ENCODE measurements at places on chromosomes 2 and 18.

- H3K36me3 ChIP-seq: no peaks in the 10 kb centered on the region
- peaks cover 5% of the 10 kb centered on the region for H3K4me1 ChIP-seq
- no peak for DNase-seq
- no peak overlapping the region for H3K4me3 ChIP-seq
- H3K27me3 ChIP-seq: no peaks in the 10 kb centered on the region
Observed at GRCh38 chr2:216670266-216671080, 24.9 kb downstream of the IGFBP5 start.

DNA sequence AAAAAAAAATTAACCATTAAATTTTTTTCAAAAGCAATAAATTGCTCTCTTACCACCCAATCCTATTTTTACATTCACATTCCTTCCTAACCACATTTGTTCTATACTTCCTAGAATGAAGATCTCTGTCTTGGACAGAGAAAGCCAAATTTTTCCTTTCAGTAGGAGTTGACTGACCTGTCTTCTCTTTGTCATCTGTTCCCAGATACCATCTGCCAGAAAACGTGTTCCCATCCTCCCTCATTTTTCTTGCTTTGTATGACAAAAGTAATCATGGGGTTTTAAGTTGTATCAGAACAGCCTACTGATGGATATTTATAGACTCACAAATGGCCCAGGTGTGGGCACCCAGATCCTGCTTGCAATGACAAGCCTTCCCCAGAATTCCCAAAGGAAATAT is 182.1 kb downstream of the CYP26B1 start:
- no peaks in the 10 kb centered on the region for H3K36me3 ChIP-seq
- H3K4me3 ChIP-seq: no peak overlapping the region
- no peaks in the 10 kb centered on the region for H3K27me3 ChIP-seq
- H3K4me1 ChIP-seq: no peaks in the 10 kb centered on the region
- H3K27ac ChIP-seq: no peak overlapping the region
- DNase-seq: no peak

- no peak for DNase-seq
- no peaks in the 10 kb centered on the region for H3K36me3 ChIP-seq
- H3K27ac ChIP-seq: no peak overlapping the region
- no peaks in the 10 kb centered on the region for H3K27me3 ChIP-seq
- H3K4me1 ChIP-seq: no peaks in the 10 kb centered on the region
Observed at GRCh38 chr18:61173554-61173953, 159.7 kb upstream of the CDH20 start.

DNA sequence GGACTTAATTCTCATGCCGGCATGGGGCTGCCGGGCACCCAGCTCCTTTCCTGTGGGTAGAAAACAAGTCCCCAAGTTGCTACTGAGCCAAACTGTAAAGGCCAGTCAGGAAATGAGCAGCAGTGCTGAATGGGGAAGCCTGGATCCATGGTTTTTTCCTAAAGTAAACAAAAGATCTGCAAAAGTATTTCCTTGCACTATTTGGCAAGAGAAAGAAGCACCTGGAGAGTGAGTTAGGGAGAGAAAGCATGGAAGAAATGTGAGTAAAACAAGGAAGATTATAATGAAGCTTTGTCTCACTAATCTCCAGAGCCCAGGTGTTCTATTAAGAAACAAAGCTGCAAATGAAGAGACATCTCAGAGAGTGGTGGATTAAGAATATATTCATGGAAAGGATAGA is 117.6 kb downstream of the METTL8 start:
- H3K27me3 ChIP-seq: no peaks in the 10 kb centered on the region
- peak; percentile 67 for DNase-seq
- H3K36me3 ChIP-seq: no peaks in the 10 kb centered on the region
- H3K4me1 ChIP-seq: peaks cover 51% of the 10 kb centered on the region
- H3K27ac ChIP-seq: peak overlapping the region; percentile 91
- H3K4me3 ChIP-seq: no peak overlapping the region

DNA sequence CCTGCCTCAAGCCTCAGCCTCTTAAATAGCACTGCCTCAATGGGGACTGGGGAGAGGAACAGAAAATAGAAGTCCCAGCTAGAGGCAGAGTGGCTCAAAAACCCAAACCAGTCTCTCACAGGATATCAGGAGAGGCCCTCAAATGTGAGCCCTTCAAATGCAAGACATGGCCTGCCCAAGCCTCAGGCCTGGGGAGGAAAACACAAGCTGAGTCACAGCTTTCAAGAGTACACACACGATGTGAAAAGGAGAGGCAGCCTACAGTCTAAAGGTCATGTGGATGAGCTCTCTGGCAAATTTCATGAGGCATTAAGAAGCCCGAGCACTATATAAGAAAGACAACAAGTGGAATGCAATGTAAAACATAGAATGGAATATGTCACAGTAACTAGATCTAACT is 316.6 kb upstream of the MEX3C start:
- H3K4me3 ChIP-seq: no peak overlapping the region
- no peak overlapping the region for H3K27ac ChIP-seq
- H3K36me3 ChIP-seq: no peaks in the 10 kb centered on the region
- no peak for DNase-seq
- no peaks in the 10 kb centered on the region for H3K27me3 ChIP-seq

DNA sequence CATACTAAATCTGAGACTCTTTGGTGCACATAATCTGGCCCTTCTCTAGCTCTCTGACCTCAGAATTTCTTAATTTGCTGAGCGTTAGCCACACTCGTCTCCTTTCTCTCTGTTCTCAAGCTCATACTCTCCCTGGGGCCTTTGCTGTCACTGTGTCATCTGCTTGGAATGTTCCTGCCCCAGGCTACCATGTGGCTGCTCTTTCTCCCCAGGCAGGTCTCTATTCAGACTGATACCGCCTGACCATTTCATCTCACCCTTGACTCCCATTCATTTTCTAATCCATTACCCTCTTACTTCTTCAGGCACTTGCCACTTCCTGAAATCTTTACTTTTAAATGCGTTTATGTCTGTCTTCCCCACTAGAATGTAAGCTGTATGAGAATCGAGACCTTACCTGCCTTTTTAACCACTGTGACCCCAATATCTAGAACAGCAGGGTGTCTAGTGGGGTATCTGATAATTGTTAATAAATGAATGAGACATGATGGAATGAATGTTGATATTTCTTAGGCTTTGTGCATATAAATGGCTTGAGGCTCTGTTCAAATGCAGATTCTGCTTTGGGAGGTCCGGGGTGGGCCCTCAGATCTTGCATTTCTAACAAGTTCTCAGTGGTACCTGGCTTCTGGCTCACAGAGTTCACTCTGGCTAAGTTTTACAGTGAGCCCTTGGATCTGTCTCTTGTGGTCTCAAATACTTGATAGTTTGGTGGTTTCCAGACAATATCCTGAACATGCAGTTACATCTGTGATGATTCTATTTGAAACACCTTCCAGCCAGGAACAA is 89.9 kb upstream of the EPC2 start:
- H3K36me3 ChIP-seq: no peaks in the 10 kb centered on the region
- H3K27me3 ChIP-seq: no peaks in the 10 kb centered on the region
- no peak overlapping the region for H3K27ac ChIP-seq

DNA sequence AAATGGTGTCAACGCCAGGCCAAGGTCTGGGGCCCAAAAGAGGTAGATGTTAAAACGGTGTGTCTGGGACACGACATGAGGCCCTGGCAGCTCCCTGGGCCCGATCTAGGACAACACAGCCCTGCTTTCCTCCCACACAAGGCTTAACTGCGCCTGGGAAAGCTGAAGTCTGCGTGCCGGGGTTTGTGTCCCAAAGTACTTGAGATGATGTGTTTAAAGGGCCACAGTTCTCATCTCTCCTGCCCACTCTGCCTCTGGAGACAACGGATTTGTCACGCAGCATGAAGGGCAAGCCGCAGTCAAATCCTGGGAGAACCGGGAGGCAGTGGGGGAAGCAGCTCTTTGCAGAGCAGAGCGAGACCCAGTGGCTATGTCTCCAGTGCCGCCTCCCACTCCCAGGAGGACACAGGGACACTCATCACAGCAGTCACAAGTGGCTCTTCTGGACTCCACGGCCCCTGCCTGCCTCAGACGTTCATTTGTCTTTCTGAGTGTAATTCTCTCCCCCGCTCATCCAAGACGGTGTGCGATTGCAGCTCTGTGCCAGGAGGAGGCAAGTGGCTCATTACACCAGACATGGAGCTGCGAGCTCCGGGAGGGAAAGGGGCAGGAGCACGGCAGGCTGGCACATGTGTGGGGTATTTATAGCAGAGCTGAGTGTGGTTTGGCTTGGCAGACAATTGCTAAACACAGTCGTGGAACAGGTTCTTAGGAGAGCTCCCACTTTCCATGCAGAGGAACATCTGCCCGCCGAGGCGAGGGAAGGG is 57.7 kb upstream of the SEMA4C start:
- H3K27ac ChIP-seq: no peak overlapping the region
- DNase-seq: no peak
- no peaks in the 10 kb centered on the region for H3K4me1 ChIP-seq
- H3K36me3 ChIP-seq: no peaks in the 10 kb centered on the region
- H3K4me3 ChIP-seq: no peak overlapping the region

DNA sequence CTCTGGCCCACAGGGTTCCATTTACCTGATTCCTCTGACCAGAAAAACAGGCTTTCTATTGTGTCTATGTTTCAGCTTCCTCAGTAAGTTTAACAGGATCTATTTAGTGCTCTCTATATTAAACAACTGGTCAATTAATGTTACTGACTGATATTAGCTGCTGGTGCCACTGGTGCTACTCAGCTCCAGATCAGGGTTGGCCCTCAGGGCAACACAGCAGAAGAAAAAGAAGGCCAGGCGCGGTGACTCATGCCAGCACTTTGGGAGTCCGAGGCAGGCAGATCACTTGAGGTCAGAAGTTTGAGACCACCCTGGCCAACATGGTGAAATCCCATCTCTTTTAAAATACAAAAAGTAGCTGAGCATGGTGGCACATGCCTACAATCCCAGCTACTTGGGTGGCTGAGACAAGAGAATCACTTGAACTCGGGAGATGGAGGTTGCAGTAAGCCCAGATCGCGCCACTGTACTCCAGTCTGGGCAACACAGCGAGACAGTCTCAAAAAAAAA is 56.3 kb upstream of the CHAC2 start:
- H3K4me3 ChIP-seq: no peak overlapping the region
- H3K4me1 ChIP-seq: no peaks in the 10 kb centered on the region
- no peak for DNase-seq
- H3K36me3 ChIP-seq: no peaks in the 10 kb centered on the region

GRCh38 chr2:86806059-86806857 is 15.5 kb upstream of the CD8A start:
- H3K27me3 ChIP-seq: no peaks in the 10 kb centered on the region
- no peak overlapping the region for H3K4me3 ChIP-seq
- peaks cover 3% of the 10 kb centered on the region for H3K4me1 ChIP-seq
- DNase-seq: no peak

- no peaks in the 10 kb centered on the region for H3K27me3 ChIP-seq
- peaks cover 10% of the 10 kb centered on the region for H3K4me1 ChIP-seq
- DNase-seq: no peak
- no peak overlapping the region for H3K27ac ChIP-seq
Observed at GRCh38 chr2:106866641-106867040, 19.3 kb downstream of the ST6GAL2 start.

- H3K27ac ChIP-seq: no peak overlapping the region
- no peaks in the 10 kb centered on the region for H3K27me3 ChIP-seq
- no peaks in the 10 kb centered on the region for H3K4me1 ChIP-seq
- H3K36me3 ChIP-seq: peaks cover 6% of the 10 kb centered on the region
- no peak overlapping the region for H3K4me3 ChIP-seq
Observed at GRCh38 chr2:23824777-23825212, 102.1 kb downstream of the ATAD2B start.

GRCh38 chr18:61898640-61899101 is 5.9 kb upstream of the RNF152 start:
- H3K4me3 ChIP-seq: no peak overlapping the region
- no peaks in the 10 kb centered on the region for H3K36me3 ChIP-seq
- peaks cover 7% of the 10 kb centered on the region for H3K27me3 ChIP-seq
- no peak for DNase-seq
- H3K27ac ChIP-seq: no peak overlapping the region

DNA sequence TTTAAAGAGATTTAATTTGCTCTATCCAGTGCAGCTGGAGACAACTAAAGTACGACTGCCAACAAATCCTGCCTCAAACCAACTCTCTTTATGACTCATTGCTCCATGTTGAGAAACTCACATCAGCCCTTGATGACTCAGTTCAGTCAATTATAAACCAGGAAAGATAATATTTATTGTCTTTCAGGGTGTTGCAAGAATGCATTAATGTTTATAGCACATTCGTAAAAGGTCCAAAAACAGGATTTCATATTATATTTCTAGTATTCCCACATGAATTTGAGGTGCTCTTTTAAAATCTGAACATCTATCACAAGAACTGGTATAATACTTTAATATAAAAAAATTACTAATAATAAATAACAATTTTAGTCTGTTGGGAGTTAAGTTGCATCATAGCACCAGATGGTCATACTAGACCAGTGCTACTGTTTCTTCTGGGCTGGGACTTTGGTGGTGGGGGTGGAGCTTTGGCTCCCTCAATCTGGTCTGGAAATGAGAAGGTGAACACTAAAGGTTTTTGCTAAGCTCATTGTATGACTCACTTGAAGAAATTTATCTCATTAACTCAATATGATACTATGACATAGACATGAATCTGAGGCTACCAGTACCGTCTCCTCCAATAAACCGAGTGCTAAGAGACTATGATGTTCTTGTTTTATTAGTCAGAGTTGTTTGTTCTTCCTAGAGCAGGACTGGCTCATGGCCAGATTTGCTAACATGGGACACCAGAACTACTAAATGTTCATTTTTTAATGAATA is 26.6 kb upstream of the MAP3K20 start:
- no peak overlapping the region for H3K27ac ChIP-seq
- no peaks in the 10 kb centered on the region for H3K36me3 ChIP-seq
- no peak overlapping the region for H3K4me3 ChIP-seq
- H3K4me1 ChIP-seq: no peaks in the 10 kb centered on the region
- no peaks in the 10 kb centered on the region for H3K27me3 ChIP-seq
- no peak for DNase-seq

GRCh38 chr2:184756885-184757284 is 158.6 kb downstream of the ZNF804A start:
- H3K4me1 ChIP-seq: no peaks in the 10 kb centered on the region
- H3K27ac ChIP-seq: no peak overlapping the region
- no peaks in the 10 kb centered on the region for H3K27me3 ChIP-seq
- DNase-seq: no peak
- H3K36me3 ChIP-seq: no peaks in the 10 kb centered on the region
- no peak overlapping the region for H3K4me3 ChIP-seq

- no peaks in the 10 kb centered on the region for H3K36me3 ChIP-seq
- peak overlapping the region; percentile 98 for H3K4me3 ChIP-seq
- no peak overlapping the region for H3K27ac ChIP-seq
- H3K27me3 ChIP-seq: no peaks in the 10 kb centered on the region
- no peak for DNase-seq
Observed at GRCh38 chr2:96636551-96637171, 1.5 kb downstream of the KANSL3 start.

DNA sequence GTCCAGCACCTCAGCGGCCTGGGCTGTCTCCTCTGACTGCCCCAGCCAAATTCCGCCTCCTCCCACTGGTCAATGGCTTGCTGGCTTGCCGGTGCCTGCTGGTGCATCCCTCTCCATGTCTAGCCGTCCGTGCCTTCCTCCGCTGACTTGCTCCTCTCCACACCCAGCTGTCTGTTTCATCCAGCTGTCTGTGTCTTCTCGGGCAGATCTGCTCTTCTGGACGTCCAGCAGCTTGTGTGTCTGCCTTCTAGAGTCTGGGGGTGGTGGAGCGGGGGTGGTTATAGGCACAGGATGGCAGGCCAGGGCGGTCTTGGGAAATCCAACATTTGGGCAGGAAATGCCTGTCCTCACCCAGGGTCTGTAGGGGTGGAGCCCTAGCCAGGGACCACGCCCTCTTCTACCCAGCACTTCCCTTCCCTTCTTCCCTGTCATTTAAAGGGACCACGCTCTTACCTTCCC is 369.2 kb downstream of the GALNT13 start:
- DNase-seq: no peak
- H3K36me3 ChIP-seq: no peaks in the 10 kb centered on the region
- H3K27me3 ChIP-seq: no peaks in the 10 kb centered on the region
